Activated T-helper 1 cell treated with Interleukin-2 at 50 U/mL for 16 hours (primary cell): ENCODE measurements at places on chromosomes 3 and 15.

DNA sequence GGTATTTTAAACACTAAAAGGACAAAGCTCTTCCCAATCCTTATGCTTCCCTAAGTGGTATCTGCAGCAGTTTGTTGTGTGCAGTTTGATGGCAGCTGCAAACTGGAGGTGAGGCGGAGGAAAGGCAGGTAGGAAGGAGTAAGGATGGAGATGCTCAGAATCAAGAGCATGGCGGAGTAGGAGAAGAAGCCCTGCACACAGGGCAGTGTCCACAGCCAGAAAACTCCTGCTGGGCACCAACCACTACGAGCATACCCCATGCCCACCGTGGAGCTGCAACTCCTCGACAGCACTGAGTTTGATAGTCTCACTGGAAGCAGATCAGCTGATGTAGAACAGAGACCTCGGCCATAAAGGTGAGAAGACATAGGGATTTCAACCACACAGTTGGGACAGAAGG is 30.3 kb upstream of the ESYT3 start:
- no peak for DNase-seq

- no peak for DNase-seq
Measured at GRCh38 chr15:24919446-24919845, 35.3 kb upstream of the SNRPN start.

DNA sequence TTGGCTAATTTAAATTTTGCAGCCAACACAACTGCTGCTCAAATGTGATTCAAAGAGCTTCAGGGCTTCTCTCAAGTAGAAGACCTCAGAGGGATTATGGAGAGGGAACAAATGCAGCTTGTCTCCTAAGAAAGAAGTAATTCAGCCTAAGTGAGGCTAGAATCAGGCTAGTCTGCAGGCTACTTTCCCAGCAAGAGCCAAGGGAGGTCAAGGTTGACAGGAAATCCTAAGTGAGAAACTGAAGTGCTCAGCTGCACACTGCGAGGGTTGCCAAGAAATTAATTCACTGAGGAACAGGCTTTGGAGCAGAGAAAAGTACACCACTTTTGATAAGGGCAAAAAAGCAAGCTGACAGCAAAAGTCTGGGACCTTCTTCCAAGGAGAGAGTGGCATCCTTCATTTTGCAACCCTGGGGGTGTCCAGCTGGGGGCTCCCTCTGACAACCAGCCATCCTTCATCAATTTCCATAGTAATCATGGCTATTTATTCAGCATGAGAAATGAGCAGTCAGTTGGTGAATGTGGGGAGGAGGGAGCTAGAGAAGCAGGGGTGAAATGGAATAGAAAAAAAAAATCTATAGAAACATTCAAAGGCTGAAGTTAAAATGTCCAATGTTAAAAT is 646.4 kb upstream of the ADAMTS9 start:
- DNase-seq = no peak

DNA sequence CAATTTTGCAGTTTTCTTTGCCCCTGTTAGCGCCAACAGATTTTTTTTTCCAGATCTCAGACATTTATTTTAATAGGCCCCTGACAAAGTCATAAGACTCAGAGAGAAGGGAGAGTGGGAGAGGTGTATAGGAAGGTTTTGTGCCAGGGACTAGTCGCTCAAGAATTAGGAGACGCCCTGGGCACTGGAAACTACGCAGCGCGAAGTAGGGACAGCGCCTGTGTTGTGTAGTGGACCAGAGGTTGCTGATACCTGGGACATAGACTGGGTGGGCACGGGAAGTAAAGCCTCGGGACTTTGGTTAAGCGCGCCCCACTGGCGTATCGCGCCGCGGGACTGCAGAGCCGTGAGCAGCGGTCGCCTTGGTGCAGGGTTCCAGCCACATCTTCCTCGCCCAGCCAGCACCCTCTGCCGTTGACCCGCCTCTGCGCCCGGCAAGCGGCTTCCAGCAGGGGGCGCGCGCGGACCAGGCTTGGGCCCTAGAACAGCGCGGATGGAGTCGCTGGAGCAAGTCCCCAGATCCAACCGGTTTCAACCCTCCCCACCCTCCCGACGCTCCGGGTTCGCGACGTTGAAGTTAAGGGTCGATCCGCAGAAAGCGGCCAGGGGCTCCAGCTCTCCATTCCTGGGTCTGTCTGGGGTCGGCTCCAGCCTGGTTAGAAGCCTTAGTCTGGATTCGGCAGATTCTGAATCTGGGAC is 3.0 kb upstream of the ISLR2 start:
- DNase-seq = peak; percentile 65

- DNase-seq = no peak
Measured at GRCh38 chr3:143529018-143529478, 319.2 kb downstream of the SLC9A9 start.

GRCh38 chr15:79778378-79778990 is 118.3 kb downstream of the MTHFS start:
- DNase-seq = no peak

DNA sequence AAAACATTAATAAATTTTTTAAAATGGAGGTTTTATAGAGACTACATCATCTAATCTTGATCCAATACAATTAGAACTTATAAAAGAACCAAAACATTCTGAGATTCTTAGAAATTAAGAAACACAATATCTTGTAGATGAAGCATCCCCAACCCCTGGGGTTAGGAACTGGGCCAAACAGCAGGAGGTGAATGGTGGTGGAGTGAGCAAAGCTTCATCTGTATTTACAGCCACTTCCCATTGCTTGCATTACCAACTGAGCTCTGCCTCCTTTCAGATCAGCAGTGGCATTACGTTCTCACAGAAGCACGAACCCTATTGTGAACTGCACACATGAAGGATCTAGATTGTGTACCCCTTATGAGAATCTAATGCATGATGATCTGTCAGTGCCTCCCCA is 36.3 kb downstream of the KNL1 start:
- no peak for DNase-seq
